ENCODE measurements at places on chromosomes 1 and 21.

DNA sequence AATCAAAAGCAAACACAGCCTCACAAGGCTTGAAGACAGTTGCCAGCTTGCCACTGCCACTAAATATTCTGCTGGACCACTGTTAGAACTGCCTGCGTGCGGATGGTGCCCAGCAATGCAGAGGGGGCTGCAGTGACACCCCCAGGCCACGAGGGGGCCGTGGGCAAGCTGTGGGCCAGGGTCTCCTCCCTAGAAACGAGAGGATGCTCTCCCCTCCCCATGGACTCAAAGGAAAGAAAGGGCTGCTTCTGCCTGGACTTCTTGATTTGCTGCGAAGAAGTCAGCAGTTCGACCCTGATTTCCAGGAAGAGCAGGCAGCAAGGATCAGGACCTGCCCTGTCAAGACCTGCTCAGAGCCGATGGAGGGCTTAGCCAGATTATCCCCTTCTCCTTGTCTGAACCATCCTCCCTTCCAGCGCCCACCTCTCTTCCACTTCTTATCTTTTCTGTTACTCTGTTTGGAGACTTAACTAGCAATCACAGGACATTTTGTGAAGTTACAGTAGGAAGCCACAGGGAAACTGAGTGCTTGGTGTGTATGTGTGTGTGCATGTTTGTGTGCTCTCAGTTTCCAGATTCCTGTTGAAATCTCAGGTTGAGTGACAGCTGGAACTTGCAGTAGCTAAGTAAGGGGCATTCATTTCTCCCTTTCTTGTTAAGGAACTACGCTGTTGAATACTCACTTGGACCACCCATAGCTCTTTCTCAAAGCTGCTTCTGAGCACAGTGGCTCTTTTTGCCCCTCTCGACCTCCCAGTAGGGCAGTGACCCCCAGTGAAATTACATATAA lies 2.7 kb downstream of the MAN1C1 start:
- peak; percentile 75 for DNase-seq

- no peak for DNase-seq
Measured at GRCh38 chr1:210608767-210609166, 280.1 kb downstream of the HHAT start.

DNA sequence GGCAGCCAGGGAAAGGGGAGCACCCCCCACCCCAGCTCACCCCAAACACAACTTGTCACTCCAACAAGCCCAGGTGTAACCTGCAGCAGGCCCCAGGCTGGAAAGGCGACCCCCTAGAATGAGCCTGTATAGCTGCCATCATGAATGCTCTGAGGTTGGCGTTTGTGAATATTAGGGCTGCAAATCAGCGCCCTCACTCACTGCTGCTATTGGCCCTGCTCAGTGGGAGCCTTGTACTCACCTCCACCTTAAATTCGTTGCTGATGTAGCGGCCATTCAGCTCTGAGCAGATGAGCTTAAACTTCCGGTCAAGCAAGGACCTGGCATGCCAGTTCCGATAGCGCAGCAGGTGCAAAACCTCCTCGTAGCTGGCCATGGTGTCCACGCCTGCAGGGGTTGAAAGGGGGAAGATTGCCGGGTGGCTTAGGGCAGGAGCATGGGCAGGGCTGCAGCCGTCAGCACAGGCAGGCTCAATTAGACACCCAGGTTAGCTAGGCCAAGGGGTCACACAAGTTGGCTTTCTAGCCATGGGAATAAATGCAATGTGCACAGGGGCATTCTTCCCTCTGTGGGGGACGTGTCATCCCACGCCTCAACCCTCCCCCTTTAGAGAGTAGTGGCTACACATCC lies 81.7 kb downstream of the PIK3CD start:
- no peak for DNase-seq

DNA sequence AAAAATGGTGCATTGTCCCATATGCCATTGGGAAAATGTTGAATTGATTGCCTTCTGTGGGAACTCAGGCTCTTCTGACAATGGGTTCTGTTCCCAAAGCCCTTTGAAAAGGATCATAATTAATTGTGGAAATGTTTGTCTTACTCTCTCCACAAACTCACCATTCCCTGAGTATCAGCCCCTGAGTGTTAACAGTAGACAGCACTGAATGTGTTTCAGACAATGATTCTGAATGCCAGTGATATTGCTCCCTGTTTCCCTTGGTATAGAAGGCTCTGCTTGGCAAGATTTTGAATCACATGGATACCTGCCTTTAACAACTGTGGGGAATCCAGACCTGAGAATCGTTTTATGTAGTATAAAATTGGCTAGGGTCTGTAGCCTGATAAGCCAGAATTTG lies 1096.8 kb downstream of the ADGRL2 start:
- DNase-seq = no peak

- DNase-seq = no peak
Measured at GRCh38 chr1:94725566-94725965, 94.6 kb upstream of the SLC44A3 start.

- peak; percentile 2 for DNase-seq
Measured at GRCh38 chr1:29650041-29650400, 413.7 kb downstream of the PTPRU start.

DNA sequence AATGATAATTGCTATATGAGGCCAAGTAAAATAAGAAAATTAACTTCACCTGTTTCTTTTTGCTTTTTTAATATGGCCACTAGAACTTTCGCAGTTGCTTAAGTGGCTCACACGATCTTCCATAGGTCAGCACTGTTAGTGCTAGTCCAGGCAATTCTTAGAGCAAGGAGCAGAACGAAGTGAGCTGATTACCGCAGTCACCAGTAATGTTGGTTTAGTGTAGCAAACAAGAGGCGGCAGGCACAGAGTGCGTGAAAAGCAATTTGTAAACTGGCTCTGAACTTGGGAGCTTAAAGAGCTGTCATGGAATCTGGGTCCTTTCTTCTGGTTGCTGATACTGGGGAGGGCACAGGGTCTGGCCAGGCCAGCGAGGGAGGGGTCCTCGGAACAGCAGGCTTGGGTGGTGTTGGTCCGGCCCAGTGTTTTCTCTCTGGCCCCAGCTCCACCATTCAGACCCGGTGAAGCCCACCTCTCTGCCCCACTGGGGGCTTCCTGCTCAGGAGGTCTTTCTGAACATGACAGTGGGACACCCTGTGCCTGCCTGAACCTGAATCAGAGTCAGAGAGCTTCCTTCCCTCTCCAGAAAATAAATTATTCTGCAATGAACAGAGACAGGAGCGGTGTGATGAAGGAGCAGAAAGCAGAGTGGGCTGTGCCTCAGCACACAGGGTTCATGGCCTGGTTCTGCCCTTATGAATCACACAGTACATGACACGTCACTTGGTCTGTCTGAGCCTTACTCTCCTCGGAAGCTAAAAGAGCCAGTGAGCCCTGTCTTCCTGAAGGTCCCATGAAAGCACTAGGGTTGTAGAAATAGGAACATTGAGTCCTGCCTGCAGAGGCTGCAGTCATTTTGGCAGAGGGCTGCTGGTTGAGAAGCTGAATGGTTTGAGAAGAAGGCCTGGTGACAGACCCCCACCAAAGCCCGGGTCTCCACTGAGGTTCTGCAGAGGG lies 11.9 kb downstream of the ETS2 start:
- no peak for DNase-seq

DNA sequence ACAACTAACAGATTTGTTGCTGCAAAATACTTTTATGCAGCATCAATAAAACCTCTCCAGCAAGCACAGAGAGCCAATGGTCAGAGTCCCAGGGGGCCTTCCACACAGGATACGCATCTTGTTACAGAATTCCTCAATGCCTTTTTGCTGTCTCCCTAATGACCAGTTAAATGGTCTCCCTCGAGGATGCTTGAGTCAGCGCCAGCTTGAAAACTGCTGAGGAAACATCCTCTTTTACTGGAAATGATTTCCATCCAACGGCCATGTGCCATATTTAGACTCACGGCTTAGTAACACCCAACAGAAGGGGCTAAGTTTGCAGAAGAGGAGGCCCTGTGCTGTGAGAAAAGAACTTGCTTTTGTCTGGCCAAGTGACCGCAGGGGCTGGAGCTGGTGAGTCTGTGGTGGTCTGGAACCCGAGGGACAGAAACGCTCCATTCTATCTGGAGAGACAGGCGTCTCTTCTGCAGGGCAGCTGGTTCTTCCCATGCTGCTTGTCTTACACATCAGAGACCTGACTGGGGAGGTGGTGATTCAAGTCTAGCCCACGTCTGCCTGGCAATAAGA lies 496.4 kb downstream of the SETD4 start:
- DNase-seq = no peak

- DNase-seq = no peak
Measured at GRCh38 chr1:43557744-43558245, 27.1 kb downstream of the PTPRF start.

DNA sequence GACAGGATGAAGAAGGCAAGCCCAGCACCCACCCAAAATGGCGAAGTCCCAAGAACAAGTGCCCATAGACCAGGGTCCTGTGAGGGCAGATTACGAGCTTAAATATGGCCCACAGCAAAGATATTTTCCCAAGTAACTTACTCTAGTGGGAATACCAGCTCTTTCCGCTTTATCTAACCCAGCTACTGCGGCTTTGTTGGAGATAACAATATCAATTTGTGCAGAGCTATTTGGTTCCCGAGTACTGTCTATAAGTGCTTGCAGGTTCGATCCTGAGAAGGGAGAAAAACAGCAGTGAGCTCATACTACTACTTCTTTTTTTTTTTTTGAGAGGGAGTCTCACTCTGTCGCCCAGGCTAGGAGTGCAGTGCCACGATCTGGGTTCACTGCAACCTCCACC lies 14.3 kb upstream of the DNAJC28 start:
- no peak for DNase-seq

DNA sequence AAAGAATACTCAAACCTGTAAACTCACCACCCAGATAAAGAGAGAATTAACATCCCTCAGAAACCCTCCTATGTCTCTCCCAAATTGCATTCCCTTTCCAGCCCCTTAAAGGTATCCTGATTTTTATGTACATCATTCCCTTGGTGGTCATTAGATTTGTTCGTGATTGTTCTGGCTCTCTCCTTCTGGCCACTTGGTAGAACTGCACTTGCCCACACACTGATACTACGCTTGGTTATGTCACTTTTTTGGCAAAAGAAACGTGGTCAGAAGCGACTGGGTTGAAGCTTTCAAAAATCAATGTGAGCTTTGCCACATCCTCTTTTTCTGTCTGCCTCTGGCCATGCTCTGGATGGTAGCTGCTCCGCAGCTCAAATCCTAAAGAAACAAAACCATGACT lies 76.3 kb downstream of the KRTAP19-8 start:
- no peak for DNase-seq

DNA sequence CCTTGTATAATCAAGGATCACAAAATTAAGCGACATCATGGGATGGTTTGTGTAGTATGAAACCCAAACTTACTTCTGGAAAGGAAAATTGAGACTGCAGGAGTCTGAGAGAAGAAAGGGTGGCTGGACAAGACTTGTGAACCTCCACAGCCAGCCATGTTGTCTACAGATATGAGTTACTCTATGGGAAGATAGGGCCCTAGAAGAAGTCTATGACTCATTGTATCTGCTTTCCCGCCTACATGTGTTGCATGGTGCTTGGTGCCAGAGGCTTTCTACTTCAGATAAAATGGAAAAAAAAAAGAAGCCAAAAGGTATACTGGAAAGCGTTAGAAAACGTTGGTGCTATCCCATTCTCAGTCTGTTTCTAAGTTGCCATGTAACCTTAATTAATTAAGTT lies 18.7 kb upstream of the OR6N2 start:
- DNase-seq = no peak

DNA sequence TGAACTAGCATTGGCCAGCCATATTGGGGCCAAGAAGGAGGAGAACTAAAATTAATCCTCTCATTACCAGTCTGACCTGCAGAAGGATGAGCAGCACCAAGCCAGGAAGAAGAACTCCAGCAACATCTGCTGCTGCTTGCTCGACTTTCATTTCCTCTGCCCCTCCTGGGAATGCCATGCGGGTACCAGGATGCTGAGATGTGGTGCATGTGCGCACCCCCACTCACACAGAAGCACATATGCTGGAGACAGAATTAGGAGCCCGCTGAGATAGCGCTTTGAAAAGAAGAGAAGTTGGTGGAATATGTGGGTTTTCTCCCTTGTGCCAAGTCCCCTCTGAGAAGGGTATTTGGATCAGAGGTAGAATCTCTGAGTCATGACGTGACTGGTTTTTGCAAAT lies 70.4 kb downstream of the PLXNA2 start:
- DNase-seq = no peak

DNA sequence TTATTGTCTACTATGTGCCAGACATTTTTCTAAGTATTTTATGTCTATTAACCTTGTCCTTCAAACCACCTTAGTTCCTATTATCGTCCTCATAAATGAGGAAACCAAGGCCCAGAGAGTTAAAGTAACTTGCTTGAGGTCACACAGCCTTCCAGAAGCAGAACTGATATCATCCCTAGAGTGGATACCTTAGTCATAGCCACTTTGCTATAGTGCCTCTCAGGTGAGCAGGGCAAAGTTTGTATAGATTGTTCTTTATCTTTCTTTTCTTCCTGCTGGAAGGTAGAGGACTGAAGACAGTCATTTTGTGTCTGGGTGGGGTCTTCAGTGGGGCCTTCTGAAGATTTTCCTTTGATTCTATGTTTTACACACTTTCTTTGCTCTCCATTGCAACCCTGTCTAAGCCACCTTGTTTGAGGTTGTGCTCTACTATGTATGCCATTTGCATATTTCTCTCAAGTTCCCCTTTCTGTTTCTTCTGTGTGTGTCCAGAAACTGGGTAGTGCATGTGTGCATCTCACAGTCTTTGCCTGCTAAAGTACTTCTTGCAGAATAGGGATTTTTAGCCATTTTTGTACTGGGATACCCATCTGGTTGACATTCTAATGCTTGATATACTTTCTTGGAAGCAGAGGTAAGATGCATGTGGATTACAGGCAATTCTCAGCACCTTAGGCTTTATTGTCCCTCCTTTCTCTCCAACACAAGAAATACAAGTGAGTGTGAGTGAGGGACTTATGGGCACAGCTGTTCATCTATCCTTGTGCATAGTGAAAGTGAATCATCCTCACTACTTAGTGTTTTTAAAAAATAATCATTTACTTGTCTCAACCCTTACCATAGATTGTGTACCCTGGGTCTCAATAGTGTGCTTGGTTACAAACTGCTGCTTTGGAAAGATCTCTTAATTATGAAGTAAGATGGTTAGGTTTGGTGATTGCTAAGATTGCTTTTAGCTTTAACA lies 207.6 kb upstream of the HMCN1 start:
- DNase-seq = no peak

DNA sequence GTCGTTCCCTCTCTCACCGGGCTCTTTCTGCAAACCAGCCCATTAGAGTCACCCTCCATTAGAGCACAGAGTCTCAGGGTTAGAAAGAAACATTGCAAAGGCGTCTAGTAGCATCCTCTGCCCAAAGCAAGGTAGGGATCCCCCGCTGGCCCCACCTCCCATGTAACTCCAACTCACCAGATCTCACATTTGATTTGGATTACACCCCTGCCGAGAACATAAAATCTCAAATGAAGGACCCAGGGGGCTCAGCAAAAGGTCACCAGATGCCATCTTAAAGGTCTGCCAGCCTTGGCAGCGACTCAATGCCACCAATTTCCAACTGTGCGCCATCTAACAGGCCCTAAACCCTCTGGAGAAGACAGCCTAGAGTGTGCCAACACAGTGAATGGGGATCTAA lies 14.1 kb downstream of the C1orf87 start:
- no peak for DNase-seq

GRCh38 chr21:21688889-21689288 lies 690.7 kb downstream of the NCAM2 start:
- DNase-seq = no peak

Measured in stimulated activated naive CD8-positive, alpha-beta T cell treated with anti-CD3 and anti-CD28 coated beads, Interleukin-15, amount 100 ng/mL, for 72 hours (primary cell).